Caco-2 (cell line): ENCODE measurements at places on chromosomes 5 and 9. TPM values are rescaled to one million over a fixed set of nuclear protein-coding genes. Genes with fewer than 3 reads are reported as not detected.
A peak's percentile ranks its signal among the peaks of the same experiment; 100 is the strongest.

- no peak for DNase-seq
- no peaks in the 10 kb centered on the region for H3K27me3 ChIP-seq
- no peaks in the 10 kb centered on the region for H3K36me3 ChIP-seq
- no peaks in the 10 kb centered on the region for H3K4me1 ChIP-seq
- H3K4me3 ChIP-seq, result no peak overlapping the region
These were observed 88.1 kb upstream of the ADAMTSL1 start for GRCh38 chr9:18385696-18386490.

- H3K27ac ChIP-seq, result no peak overlapping the region
- H3K4me1 ChIP-seq, result peaks cover 6% of the 10 kb centered on the region; the same call in 1 of the 2 replicates
- H3K4me3 ChIP-seq, result no peak overlapping the region
- H3K36me3 ChIP-seq, result no peaks in the 10 kb centered on the region
- DNase-seq, result no peak
These were observed 5.3 kb upstream of the UBLCP1 start for GRCh38 chr5:159257629-159258283.

GRCh38 chr5:149724130-149724840 is 5.8 kb upstream of the PPARGC1B start:
- H3K4me1 ChIP-seq, result no peaks in the 10 kb centered on the region
- H3K4me3 ChIP-seq, result no peak overlapping the region
- no peaks in the 10 kb centered on the region for H3K36me3 ChIP-seq
- no peak for DNase-seq
- no peak overlapping the region for H3K27ac ChIP-seq
- H3K27me3 ChIP-seq, result no peaks in the 10 kb centered on the region

GRCh38 chr5:175162036-175162435 is 281.9 kb downstream of the DRD1 start:
- no peaks in the 10 kb centered on the region for H3K36me3 ChIP-seq
- no peaks in the 10 kb centered on the region for H3K4me1 ChIP-seq
- DNase-seq, result no peak
- no peak overlapping the region for H3K4me3 ChIP-seq
- no peak overlapping the region for H3K27ac ChIP-seq

- no peak for DNase-seq
- no peaks in the 10 kb centered on the region for H3K4me1 ChIP-seq
- H3K27me3 ChIP-seq, result no peaks in the 10 kb centered on the region
- no peak overlapping the region for H3K27ac ChIP-seq
These were observed 125.4 kb upstream of the MINAR2 start for GRCh38 chr5:129622531-129622930.

Gene MYOZ3
- total RNA-seq, result not detected in 2 replicates

- no peak overlapping the region for H3K4me3 ChIP-seq
- no peak for DNase-seq
- no peaks in the 10 kb centered on the region for H3K27me3 ChIP-seq
- H3K27ac ChIP-seq, result no peak overlapping the region
These were observed 40.0 kb downstream of the ARL15 start for GRCh38 chr5:54270326-54270725.

DNA sequence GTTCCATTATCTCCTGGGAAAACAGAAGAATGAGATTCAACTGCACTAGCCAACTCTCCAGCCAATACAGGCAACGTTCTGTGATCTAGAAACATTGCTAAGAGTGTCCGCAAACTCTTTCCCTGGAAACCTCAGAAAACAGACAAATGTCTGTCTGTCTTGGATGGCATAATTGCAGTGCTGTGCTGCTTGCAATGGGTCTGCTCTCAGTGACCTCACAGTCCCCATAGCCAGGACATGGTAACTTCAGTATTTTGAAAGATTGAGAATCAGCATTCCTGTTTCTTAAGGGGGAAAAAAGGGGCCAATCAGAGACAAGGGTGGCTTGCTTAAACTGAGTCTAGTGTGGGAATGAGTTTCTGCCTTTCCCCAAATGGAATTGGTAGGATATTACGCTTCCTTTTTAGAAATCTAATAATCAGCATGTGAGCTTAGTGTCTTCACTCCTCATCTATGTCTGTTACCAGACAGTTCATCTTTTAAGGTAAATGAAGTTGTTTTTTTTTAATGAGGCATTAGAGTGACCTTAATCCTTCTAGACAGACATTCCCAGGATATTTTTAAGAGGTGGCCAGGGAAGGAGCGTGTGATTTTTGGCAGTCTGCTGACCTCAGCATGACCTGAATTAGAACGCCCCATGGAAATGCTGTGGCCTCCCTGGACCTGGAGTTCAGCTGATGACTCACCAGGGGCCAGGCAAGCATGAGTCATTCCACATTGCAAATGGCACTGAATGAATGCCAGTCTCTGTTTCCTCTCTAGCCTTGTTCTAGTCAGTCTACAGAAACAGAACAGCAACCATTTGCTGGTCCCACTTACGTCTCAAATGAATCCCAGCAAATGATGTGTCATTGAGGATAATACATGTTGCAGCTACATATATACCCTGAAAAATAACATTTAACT is 210.2 kb upstream of the ACTBL2 start:
- H3K36me3 ChIP-seq, result no peaks in the 10 kb centered on the region
- peak; percentile 44 for DNase-seq
- no peak overlapping the region for H3K27ac ChIP-seq
- H3K4me3 ChIP-seq, result no peak overlapping the region
- peaks cover 19% of the 10 kb centered on the region for H3K4me1 ChIP-seq

DNA sequence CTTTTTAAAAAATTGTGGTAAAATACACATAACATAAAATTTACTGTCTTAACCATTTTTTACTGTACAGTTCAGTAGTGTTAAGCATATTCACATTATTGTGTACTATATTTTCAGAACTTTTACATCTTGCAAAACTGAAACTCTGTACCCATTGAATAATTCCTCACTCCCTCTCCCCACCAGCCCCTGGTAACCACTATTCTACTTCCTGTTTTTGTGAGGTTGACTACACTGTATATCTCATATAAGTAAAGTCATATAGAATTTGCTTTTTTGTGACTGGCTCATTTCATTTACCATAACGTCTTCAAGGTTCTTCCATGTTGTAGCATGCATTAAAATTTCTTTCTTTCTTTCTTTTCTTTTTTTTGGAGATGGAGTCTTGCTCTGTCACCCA is 87.0 kb downstream of the LNPEP start:
- no peak overlapping the region for H3K4me3 ChIP-seq
- H3K36me3 ChIP-seq, result no peaks in the 10 kb centered on the region
- no peaks in the 10 kb centered on the region for H3K4me1 ChIP-seq
- no peak for DNase-seq

GRCh38 chr9:75889977-75890471 is 449 bp upstream of the PCSK5 start:
- no peak for DNase-seq
- no peaks in the 10 kb centered on the region for H3K4me1 ChIP-seq
- peak overlapping the region; percentile 40 for H3K4me3 ChIP-seq
- no peaks in the 10 kb centered on the region for H3K36me3 ChIP-seq
- H3K27ac ChIP-seq, result peak overlapping the region; percentile 59

- H3K27me3 ChIP-seq, result no peaks in the 10 kb centered on the region
- no peak overlapping the region for H3K4me3 ChIP-seq
- H3K36me3 ChIP-seq, result no peaks in the 10 kb centered on the region
- no peak for DNase-seq
These were observed 259.5 kb downstream of the EBF1 start for GRCh38 chr5:158840193-158840592.

Gene PIP5K1B
- 10.3 and 12.9 TPM in 2 replicates for total RNA-seq

Gene XRCC4
- 13.0 and 13.5 TPM in 2 replicates for total RNA-seq

DNA sequence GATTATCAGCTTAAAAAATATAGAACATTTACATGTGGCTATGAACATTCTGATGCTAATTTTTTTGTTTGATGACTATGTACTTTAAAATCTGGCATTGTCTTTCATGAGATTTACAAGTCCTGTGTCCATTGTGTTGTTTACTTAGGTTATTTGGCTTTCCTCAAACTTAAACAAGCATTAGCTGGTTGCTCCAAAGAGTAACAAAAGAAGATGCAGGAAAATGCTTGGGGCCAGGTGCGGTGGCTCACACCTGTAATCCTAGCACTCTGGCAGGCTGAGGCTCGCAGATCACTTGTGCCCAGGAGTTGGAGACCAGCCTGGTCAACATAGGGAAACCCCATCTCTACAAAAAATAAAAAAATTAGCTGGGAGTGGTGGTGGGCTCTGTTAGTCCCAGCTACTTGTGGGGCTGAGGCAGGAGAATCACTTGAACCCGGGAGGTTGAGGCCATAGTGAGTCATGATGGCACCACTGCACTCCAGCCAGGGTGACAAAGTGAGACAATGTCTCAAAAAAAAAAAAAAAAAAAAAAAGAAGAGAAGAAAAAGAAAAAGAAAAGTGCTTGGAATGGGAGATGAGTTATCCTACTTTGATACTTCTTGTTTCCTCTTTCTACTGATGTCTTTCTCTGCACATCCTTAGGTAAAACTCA is 39.7 kb downstream of the PAM start:
- no peak overlapping the region for H3K4me3 ChIP-seq
- DNase-seq, result peak; percentile 3
- no peaks in the 10 kb centered on the region for H3K36me3 ChIP-seq
- no peak overlapping the region for H3K27ac ChIP-seq

DNA sequence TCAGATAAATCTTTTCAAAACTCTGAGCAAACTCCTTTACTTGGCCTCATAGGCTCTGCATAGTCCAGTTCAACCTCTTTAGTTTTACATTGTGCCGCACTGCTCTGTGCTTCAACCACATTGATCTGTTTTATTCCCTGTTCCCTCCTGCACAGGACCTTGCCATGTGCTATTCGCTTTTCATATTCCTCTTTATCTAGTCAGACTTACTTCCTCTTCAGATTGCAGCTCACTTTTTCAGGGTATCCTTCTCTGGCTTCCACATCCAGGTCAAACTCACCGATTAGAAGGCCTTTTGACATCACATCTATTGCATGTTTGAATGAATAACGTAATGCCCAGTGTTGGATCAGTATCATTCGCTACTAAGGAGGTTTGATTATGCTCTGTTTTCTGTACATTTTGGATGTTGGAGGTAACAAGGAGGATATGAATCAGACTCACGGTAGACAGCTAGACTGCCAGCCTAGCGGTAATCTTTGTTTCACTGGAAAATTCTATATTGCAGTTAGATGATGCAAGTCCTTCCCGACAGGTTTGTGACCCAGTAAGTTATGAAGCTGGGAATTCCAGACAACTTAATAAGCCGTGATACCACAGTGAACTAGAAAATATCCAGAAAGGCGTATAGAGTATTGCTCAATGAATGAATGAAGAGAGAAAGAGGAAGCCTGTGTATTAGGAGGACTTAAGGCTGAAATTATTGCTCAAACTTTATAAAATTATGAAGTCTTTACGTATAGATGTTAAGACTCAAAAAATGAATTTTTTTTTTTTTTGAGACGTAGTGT is 65.7 kb downstream of the IQGAP2 start:
- no peaks in the 10 kb centered on the region for H3K27me3 ChIP-seq
- no peak overlapping the region for H3K4me3 ChIP-seq
- peaks cover 24% of the 10 kb centered on the region for H3K4me1 ChIP-seq
- no peak overlapping the region for H3K27ac ChIP-seq
- H3K36me3 ChIP-seq, result no peaks in the 10 kb centered on the region; the same call in 1 of the 2 replicates

Gene CAVIN4
- total RNA-seq, result 1.5 and 1.7 TPM in 2 replicates

Gene SOX30
- 2.9 and 3.1 TPM in 2 replicates for total RNA-seq

GRCh38 chr5:100828071-100828897 is 74.8 kb downstream of the ST8SIA4 start:
- H3K4me1 ChIP-seq, result peaks cover 17% of the 10 kb centered on the region
- no peak overlapping the region for H3K4me3 ChIP-seq
- no peaks in the 10 kb centered on the region for H3K27me3 ChIP-seq

DNA sequence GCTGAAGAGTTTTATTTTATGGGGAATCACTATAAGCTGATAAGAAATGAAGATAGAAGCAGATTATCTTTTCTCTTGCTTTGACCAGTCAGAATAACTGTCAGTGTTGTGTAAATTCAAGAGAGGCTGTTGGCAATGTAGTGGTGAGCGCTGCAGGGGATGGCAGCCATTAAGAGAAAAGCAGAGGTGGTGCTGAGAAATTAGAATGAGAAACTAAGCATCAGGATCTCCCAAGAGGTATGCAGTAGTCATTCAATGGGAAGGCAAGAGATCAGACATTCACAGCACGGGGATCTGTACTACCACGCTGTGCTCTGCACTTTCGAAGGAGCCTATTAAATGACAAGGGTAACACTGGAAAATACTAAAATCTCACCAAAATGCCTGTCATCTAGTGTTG is 768.5 kb upstream of the ACO1 start:
- H3K27ac ChIP-seq, result no peak overlapping the region
- no peak overlapping the region for H3K4me3 ChIP-seq
- H3K27me3 ChIP-seq, result no peaks in the 10 kb centered on the region
- DNase-seq, result no peak
- H3K4me1 ChIP-seq, result no peaks in the 10 kb centered on the region

Gene OSTF1
- 6.5 and 7.0 TPM in 2 replicates for total RNA-seq

Gene ENHO
- 1.00 and 2.1 TPM in 2 replicates for total RNA-seq

DNA sequence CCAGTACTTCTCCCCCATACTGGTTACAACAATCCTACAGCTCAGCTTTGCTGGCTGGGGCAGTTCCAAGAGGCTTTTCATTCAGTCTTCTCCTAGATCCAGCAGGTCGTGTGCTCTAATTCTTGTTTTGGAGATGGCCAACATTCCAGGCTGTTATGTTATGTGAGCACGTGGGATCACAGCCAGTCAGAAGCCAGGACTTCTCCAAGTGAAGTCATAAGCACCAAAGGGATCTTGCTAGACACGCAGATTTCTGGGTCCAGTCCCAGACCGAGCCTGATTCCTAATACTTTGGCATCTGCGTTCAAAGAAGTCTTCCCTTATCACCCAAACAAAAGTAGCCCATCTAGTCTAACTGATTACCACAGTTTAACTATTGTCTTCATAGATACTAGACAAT is 1.4 kb upstream of the LARP1 start:
- peak overlapping the region; percentile 90 for H3K27ac ChIP-seq
- peak; percentile 51 for DNase-seq
- no peaks in the 10 kb centered on the region for H3K27me3 ChIP-seq
- H3K4me1 ChIP-seq, result peaks cover 18% of the 10 kb centered on the region
- H3K4me3 ChIP-seq, result peak overlapping the region; percentile 52
- H3K36me3 ChIP-seq, result 0 out of 2 replicates have a peak, but pooled peaks cover 1% of the 10 kb centered on the region

- H3K4me1 ChIP-seq, result peaks cover 4% of the 10 kb centered on the region; the same call in 1 of the 2 replicates
- H3K36me3 ChIP-seq, result no peaks in the 10 kb centered on the region
- no peaks in the 10 kb centered on the region for H3K27me3 ChIP-seq
- peak; percentile 62 for DNase-seq
These were observed 45.9 kb upstream of the APC start for GRCh38 chr5:112691758-112692157.

- no peak overlapping the region for H3K27ac ChIP-seq
- no peak overlapping the region for H3K4me3 ChIP-seq
- no peak for DNase-seq
- H3K36me3 ChIP-seq, result no peaks in the 10 kb centered on the region
- no peaks in the 10 kb centered on the region for H3K27me3 ChIP-seq
- no peaks in the 10 kb centered on the region for H3K4me1 ChIP-seq
These were observed 1.6 kb downstream of the BSPRY start for GRCh38 chr9:113350937-113351336.

Gene NKD2
- total RNA-seq, result 13.6 and 17.7 TPM in 2 replicates

DNA sequence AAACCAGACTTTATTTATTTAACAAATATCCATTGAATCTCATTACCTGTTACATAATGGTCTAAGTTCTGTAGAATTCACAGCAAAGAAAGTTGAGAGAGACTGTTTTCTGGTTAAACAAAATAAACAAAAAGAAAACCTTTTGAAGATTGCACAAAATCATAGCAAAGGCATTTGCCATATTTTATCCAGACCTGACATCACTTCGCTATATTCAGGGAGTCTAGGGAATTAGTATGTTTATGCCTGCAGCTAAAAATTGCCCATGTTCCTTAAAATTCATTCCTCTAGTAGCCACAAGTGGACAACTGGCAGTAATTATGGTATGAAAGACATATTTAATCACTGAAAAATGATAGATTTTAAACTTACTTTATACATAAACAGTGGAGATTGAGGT is 577.0 kb upstream of the DAB2 start:
- H3K27me3 ChIP-seq, result no peaks in the 10 kb centered on the region
- no peak overlapping the region for H3K27ac ChIP-seq
- H3K36me3 ChIP-seq, result no peaks in the 10 kb centered on the region

Gene SMIM33
- total RNA-seq, result not detected in 2 replicates

Gene IFNA2
- not detected in 2 replicates for total RNA-seq
